ENCODE measurements at places on chromosomes 2 and 18.

DNA sequence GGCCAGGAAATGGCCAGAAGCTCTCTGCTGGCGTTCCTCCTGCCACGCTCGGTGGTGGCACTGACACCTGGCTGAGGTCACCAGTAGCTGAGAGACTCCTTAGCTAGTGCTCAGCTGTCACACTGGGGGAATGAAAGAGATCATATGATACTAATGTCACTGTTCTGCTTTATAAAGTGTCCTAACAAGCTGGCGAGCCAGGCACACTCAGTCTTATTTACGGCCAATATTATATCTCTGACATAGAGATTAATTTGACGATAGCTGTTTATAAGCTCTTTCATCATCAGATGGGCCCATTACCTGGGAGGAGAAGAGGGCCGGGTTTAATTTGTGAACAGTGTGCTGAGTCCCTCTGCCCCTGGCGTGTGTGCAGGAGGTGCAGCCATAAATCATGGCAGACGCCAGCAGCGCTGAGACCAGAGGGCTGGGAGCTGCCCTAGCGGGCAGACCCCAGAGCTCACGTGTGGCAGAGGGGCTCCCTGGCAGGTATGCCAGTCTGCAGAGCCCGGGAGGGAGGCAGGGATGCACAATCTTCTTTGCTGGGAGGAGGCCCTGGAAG, 246.5 kb downstream of the HAUS1 start:
- no peak for DNase-seq

- no peak for DNase-seq
Measured at GRCh38 chr2:20317690-20318089, 33.0 kb downstream of the PUM2 start.

- DNase-seq = no peak
Measured at GRCh38 chr2:65477590-65477989, 45.2 kb upstream of the SPRED2 start.

- DNase-seq = no peak
Measured at GRCh38 chr18:73099759-73100158, 232.0 kb upstream of the NETO1 start.

DNA sequence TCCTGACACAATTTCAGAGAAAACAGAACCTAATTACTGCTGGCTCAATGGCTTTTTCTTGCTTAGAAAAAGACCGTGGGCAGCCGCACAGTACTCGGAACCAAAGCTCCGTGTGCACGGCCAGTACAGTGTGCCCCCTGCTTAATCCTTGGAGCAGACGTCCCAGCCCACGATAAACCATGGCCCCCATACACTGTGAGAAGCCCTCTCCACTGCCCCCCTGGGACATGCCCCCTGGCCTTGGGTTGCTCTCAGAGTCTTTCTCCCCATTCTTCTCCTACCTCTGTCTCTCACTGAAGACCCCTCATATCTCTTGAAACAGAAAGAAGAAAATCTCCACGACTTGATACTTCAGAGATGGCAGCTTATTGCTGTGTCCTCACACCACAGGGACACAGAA, 44.0 kb downstream of the CYP26B1 start:
- DNase-seq = no peak

GRCh38 chr18:10405816-10406663, 48.4 kb upstream of the APCDD1 start:
- no peak for DNase-seq

DNA sequence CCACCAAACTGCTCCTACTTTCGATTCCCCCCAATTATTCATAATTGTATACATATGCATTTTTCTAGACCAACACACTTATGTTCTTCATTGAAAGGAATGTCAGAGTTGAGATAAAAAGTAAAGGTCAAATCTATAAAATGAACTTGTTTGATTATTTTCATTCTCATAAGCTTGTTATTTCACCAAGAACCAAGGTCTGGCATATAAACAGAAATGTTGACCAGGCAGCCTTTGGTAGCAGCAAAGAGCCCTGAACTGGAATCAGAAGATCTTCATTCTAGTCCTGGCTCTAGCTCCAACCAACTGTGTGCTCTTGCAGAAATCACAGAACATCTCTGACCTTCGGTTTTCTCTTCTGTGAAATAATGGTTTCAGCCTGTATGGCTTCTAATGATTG, 42.9 kb downstream of the RBKS start:
- no peak for DNase-seq

DNA sequence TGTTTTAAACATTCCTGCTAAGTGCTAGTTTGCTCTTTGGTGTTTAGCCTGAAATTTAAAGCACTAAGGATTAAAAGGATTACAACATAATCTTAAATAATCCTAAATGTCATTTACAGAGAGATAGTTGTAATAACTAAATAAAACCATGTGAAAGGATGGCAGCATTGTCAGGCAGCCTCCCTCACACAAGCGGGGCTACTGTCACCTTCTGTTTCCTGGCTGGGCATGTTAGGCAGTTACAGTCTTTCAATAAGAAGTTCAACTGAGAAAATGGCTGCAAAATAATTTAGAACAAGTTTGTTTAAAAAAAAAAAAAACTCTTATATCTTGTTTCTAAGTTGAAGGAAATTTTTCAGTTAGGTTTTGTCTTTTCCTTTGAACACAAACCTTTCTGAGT, 124.9 kb downstream of the ARHGAP15 start:
- peak; percentile 58 for DNase-seq

- no peak for DNase-seq
Measured at GRCh38 chr2:135931776-135932443, 53.5 kb downstream of the DARS1 start.
